ENCODE measurements at places on chromosomes 3 and 15.

DNA sequence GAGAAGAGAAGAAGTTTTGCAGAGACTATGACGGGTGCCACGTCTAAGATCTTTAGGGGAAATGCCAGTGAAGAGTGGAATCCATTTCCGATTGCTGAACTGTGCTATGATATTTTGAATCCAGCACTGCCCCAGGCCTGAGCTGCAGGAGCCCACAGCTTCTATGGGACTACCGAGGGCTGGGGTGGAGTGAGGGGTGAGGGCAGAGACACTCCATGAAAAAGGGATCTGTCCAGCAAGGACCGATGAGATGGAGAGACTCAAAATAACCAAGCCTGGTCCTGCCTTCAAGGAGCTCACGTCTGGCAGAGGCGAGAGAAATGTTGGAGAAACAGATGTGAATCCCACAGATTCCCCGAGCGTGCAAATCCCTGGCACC is 79.8 kb upstream of the MEF2A start:
- no peak for DNase-seq

- DNase-seq, result no peak
These were observed 24.7 kb downstream of the SPATA12 start for GRCh38 chr3:57085211-57085610.

DNA sequence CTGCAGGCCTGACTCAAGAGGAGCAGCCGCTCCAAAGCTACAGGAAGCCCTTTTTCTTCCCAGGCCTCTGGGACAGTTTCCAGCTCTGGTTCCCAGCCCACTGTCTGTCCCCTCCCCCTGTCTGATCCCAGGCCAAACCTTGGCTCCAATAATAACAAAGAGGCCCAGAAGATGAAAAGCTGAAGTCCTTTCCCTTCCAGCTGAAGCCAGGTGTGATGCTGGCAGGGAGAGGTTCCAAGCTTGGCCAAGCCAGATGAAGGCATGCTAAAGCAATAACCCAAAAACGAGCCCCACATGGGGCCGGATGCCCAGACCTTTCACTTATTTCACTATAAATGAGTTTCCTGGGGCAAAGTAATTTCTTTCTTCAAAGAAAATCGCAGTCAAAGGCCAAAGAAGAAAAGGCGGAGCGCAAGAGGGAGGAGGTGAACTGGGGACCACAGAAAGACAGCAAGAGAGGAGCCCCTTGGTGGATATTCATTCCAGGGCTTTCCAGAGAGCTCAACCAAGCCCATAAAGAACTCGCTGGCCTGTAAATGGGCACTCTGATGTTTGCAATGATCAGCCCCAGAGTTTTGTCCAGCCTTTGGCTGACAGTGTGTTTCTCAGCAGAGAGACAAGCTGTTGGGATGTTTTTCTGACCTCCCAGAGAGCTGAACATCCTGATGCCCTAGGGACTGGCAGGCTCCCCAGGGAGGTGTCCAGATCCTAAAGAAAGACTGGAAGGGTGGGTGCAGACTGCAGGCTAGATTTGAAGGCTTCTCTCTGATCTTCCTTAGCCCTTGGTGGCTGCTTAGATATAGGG is 157.6 kb downstream of the UACA start:
- DNase-seq, result peak; percentile 47

GRCh38 chr3:50153782-50154475 is 1.2 kb upstream of the SEMA3F start:
- DNase-seq, result no peak

GRCh38 chr3:155441506-155441905 is 148.0 kb upstream of the STRIT1 start:
- no peak for DNase-seq

DNA sequence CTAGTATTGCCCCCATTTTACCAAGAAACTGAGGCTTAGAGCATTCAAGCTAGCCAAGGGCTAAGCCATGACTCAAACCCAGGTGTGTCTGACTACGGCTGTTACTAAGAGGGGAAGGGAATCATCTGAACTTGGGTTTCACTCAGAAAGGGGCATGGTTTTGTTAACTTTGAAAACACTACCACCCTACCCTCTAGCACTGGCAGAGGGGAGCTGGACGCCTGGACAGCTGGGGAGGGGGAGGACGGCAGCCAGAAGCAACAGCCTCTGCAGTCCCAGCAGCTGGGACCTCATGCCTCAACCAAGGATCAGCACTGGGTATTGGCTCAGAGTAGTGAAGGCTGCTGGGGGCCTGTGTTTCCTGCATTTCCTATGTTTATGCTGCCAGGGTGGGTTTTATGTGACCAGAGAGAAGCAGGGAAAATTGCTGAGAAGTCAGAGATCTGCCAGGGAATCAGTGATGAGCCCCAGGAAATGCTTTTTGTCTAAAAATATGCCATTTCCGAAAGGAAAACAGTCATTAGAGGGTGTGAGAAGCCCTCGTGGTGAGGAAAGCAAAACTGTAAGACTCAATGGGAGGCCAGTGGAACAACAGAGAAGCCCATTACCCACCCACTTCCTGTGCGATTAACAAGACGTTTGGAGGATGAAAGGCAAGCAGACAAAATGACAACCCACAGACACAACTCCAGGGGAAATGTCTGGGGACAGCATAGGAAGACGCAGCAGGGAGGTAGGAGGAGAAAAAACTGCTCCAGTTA is 41.2 kb downstream of the LIPC start:
- DNase-seq, result no peak

- DNase-seq, result no peak
These were observed 138.9 kb downstream of the GREM1 start for GRCh38 chr15:32856753-32857152.

- DNase-seq, result no peak
These were observed 68.2 kb downstream of the ASB7 start for GRCh38 chr15:100670505-100671021.

DNA sequence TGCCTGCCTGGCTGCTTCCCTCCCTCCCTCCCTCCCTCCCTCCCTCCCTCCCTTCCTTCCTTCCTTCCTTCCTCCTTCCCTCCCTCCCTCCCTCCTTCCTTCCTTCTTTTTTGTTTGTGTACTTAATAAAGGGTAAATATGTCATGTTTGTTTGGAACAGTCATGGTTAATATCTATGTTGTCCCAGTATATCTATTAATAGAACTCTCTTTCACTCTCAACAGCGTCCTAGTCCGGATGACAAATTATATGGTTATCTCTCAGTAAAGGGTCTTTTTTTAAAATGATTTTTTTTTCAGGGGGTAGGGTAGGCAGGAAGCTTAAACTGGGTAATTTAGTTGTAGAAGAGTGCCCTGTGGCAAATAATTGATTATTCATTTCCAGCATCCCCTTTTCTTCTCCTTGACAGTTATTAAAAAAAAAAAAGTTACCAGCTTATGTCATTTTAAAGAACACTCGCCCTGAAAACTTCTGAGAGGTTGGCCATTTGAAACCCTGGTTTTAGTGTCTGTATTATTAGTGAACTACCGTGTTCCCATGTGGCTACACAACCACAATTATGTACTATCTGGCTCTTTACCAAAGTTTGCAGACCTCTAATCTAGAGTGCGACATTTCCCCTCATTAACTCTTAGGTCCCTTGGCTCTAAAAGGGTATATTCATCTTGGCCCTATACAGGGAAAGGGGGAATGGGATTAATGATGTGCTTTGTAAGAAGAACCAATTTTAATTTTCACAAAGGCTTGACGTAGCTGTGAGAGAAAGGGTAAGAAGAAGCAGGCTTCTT is 13.7 kb downstream of the TAGLN3 start:
- DNase-seq, result no peak
